ENCODE measurements at places on chromosomes 7 and 10.
A peak's percentile ranks its signal among the peaks of the same experiment; 100 is the strongest.

- peak; percentile 10 for DNase-seq
Observed at GRCh38 chr10:6445671-6446316, 134.3 kb downstream of the PRKCQ start.

DNA sequence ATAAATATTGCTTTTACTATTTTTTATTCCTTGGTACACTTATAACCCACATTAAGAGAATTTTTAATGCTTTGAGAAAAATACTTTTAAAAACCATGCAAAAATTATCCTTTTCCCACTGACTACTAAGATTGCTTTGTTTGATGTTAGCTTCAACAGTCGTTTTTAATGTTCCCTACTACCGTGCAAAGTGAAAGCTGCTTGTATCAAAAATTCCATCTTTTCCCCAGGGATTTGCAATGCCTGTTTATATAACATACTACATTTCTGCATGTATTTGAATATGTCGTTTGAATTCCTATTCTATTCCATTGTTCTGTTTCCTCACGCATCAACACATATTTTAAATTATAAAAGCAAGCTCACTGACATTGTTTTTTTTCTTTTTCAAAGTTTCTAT lies 54.4 kb downstream of the TFPI2 start:
- no peak for DNase-seq

- DNase-seq = no peak
Observed at GRCh38 chr7:34723866-34724490, 66.0 kb downstream of the NPSR1 start.

- no peak for DNase-seq
Observed at GRCh38 chr7:101096331-101096956, 11.2 kb downstream of the TRIM56 start.

DNA sequence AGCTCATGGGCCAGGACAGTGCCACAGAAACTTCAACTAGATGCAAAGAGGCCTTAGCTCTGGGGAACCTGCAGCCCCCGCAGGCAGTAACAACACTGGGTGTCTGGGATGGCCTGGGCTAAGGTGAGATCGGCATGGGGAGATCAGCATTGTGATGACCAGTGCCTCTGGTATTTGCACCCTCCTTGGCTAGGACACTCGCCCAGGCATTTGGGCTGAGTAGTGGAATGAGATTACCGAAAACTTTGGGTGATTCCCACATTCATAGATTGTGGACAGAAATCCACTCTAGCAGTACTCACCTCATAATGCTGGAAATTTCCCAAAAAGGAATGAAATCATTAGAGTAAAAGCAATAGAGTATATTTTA lies 70.6 kb upstream of the ZMIZ2 start:
- no peak for DNase-seq

DNA sequence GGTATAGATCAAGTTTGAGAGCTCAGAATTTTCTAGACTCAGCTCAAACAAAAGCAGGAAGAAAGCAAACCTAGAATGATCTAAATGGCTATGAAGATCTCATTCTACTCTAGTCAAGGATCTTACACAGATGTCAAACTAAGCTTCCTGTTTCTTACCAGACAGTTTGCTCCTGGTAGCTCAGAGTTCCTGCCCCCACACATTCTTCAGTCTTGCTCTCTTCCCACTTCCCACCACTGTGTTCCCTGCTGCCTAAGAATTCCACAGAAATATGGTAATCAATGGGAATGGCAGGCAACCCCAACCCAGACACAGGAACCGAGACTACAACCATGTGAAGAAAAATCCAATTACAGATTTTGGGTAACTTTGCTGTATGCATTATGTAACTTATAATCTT lies 133.4 kb upstream of the PTN start:
- no peak for DNase-seq

DNA sequence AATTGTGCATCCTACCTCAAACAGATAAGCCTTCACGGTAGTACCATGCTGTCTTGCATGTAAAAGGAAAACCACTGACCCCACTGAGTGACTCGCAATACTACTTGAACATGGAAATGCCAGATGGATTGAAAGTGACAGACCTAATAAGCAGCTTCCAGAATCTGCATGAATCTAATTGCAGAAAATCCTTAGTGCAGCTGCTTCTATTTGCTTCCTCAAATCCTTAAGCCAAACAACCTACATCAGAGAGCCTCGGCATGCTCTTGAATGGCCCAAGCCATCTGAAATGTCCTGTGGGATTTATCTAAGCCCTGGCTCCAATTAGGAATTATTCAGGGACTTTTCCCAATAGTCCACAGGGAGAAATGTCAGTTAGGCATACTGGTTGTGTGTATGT lies 509.5 kb upstream of the CELF2 start:
- DNase-seq = no peak
